Gastrocnemius medialis (tissue), 4 donors: ENCODE measurements at places on chromosomes 4 and X.

- DNase-seq: no peak
- no peaks in the 10 kb centered on the region for H3K27me3 ChIP-seq
- no peaks in the 10 kb centered on the region for H3K4me1 ChIP-seq
These were observed 90.7 kb downstream of the LNX1 start for GRCh38 chr4:53500546-53500945.

DNA sequence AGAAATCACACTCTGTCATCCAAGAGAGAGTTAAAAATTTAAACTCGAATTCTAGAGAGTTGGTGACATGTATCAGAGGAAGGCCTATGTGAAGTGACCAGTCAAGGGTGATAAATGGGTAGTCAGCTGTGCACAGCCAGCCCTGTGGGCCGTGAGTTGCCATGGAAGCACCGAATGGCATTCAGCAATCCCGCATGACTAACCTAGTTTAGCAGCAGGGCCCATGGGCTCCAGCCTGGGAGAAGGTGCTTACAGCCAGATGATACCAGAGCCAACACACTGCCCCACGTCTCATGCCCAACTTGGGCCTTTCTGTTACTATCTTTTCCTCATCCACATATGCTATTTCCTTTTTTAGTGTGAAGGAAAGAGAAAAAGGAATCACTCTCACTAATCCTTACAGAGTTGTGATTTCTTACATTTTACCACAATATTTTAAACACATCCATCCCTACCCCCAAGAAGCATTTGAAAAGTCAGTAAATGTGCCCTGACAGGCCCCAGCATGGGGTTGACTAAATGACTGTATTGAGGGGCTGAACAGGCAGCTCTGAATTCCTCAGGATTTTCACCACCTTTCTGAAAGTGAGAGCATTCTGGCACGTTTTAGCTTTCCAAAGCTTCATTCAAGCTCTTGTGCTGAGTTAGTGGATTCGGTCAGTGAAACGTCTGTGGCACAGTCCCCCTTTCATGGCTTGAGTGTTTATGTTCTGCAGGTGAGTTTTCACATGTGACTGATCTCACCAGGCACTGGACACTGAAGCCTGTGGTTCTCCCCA, 104.2 kb downstream of the AFF1 start:
- peak overlapping the region; percentile 97 for H3K27ac ChIP-seq
- DNase-seq: peak; percentile 95
- no peaks in the 10 kb centered on the region for H3K36me3 ChIP-seq
- H3K4me3 ChIP-seq: no peak overlapping the region
- H3K4me1 ChIP-seq: peaks cover 100% of the 10 kb centered on the region
- H3K27me3 ChIP-seq: no peaks in the 10 kb centered on the region

GRCh38 chr4:179130122-179130714, 1688.0 kb upstream of the AGA start:
- no peak overlapping the region for H3K4me3 ChIP-seq
- H3K36me3 ChIP-seq: no peaks in the 10 kb centered on the region
- no peak for DNase-seq
- H3K4me1 ChIP-seq: no peaks in the 10 kb centered on the region

GRCh38 chr4:73704314-73705055, 35.9 kb upstream of the CXCL8 start:
- H3K36me3 ChIP-seq: no peaks in the 10 kb centered on the region
- H3K4me1 ChIP-seq: peaks cover 12% of the 10 kb centered on the region
- H3K27ac ChIP-seq: peak overlapping the region; percentile 48
- H3K4me3 ChIP-seq: no peak overlapping the region
- H3K27me3 ChIP-seq: no peaks in the 10 kb centered on the region

- peak overlapping the region; percentile 34 for H3K27ac ChIP-seq
- no peaks in the 10 kb centered on the region for H3K27me3 ChIP-seq
- peaks cover 11% of the 10 kb centered on the region for H3K4me1 ChIP-seq
- no peaks in the 10 kb centered on the region for H3K36me3 ChIP-seq
These were observed 25.1 kb downstream of the ENOX2 start for GRCh38 chrX:130877892-130878341.

DNA sequence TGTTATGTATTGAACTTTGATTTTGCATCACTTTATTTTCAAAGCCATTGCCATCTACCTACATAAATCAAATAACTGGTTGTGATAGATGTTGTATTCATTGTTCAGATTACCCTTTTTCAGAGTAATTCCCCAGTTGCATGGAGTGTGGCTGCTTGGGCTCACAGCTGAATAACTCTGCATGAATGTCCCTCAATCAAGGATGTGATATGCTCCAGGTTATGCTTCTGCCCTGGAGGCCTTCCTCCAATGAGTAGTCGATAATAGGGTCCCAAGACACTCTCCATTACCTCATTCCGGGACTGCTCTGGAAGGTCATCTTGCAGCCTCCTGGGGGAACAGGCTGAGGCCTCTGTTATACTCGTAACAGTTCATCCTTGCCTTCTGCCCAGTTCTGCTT, 251.8 kb downstream of the ADGRL3 start:
- no peak for DNase-seq
- no peak overlapping the region for H3K27ac ChIP-seq
- H3K27me3 ChIP-seq: no peaks in the 10 kb centered on the region

GRCh38 chr4:184315675-184316359, 98.1 kb upstream of the ENPP6 start:
- DNase-seq: no peak
- H3K36me3 ChIP-seq: no peaks in the 10 kb centered on the region
- no peaks in the 10 kb centered on the region for H3K27me3 ChIP-seq
- H3K4me3 ChIP-seq: no peak overlapping the region

GRCh38 chr4:10114147-10114546, 2.5 kb downstream of the WDR1 start:
- no peaks in the 10 kb centered on the region for H3K36me3 ChIP-seq
- peaks cover 71% of the 10 kb centered on the region for H3K4me1 ChIP-seq
- no peak overlapping the region for H3K4me3 ChIP-seq
- no peaks in the 10 kb centered on the region for H3K27me3 ChIP-seq
- no peak for DNase-seq
- peak overlapping the region; percentile 96 for H3K27ac ChIP-seq

- no peaks in the 10 kb centered on the region for H3K4me1 ChIP-seq
- no peaks in the 10 kb centered on the region for H3K27me3 ChIP-seq
- H3K27ac ChIP-seq: no peak overlapping the region
These were observed 139.3 kb upstream of the MXRA5 start for GRCh38 chrX:3485727-3486126.

DNA sequence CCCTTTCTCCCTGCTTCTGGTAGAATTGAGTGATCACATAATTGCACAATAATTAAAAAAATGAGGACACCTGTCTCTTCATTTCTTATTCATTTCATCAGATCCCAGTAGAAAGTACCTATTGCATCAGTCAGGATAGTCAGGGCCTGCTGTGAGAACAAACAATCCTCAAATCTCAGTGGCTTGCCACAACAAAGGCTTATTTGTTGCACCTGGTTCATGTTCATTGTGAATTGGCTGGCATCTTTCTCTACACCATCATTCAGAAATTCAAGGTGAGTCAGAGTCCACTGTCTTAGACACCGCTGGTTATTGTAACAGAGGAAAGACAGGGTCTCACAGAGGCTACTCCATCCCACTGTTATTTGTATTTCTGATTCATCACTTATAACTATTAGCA, 409.8 kb downstream of the STIM2 start:
- H3K4me3 ChIP-seq: no peak overlapping the region
- H3K27ac ChIP-seq: no peak overlapping the region
- H3K27me3 ChIP-seq: no peaks in the 10 kb centered on the region
- no peak for DNase-seq

GRCh38 chr4:175139205-175139604, 221.0 kb downstream of the ADAM29 start:
- no peaks in the 10 kb centered on the region for H3K4me1 ChIP-seq
- H3K4me3 ChIP-seq: no peak overlapping the region
- H3K27ac ChIP-seq: no peak overlapping the region
- H3K36me3 ChIP-seq: no peaks in the 10 kb centered on the region
